ENCODE measurements at places on chromosomes 7 and 10. TPM values are rescaled to one million over a fixed set of nuclear protein-coding genes. Genes with fewer than 3 reads are reported as not detected.
A peak's percentile ranks its signal among the peaks of the same experiment; 100 is the strongest.

DNA sequence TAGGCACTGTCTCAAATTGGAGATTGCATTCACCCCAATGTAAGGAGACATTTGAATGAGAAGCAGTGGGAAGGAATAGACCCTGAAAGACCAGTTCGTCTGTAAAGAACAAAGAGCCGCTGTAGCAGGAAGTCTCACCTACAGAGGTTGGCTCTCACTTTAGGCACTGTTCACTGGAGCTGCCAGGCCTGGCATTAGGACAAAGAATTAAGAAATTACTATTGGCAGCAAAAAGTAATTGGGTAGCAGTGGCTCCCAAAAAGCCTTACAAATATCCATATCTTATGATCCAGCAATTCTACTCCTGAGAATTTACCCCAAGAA, 10.5 kb upstream of the TEX36 start:
- no peak for DNase-seq

- DNase-seq: no peak
Measured at GRCh38 chr10:99057936-99058690, 177.5 kb downstream of the HPSE2 start.

DNA sequence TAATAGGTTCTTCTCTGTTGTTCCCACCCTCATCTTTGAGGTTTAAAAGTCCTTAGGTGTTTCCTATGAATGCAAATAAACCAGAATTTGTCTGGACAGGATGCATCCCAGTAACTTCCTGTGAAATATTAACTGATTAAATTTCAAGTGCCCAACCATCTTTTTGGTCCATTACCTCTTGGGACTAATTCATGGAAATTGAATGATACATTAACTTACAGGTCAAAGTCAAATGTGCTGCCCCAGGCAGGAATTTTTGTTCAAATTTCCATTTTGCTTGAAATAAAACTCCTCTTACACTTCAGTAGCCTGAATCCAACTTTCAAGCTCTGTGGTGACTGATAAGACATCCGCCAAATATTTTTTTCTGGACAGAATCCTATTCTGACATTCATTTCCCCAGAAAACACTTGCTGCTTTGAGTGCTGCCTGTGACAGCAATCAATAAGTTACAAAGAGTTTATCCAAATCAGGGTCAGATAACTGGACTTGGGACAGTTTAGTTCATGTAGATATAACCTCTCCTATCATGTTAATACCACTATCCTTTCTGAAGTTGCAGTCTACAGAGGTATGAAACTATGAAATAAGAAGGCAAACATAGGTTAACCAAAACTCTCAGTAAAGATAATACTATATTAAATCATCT, 383.5 kb downstream of the POM121L12 start:
- DNase-seq: no peak

DNA sequence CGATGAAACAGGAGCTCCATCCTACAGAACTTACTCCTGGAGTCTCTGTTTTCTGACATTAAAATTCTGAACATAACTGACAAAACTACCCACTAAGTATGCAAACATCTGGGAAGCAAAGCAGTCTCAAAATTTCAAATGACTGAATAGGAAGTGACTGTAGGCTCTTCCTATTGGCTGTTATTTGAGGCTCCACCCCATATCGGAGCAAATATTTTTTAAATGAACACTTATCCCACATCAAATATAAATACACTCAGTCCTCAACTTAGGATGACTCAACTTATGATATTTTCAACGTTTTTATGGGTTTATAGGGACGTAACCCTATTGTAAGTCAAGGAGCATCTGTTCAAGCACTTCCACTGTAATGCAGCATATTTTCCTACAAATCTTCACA, 8.8 kb downstream of the HSPA12A start:
- DNase-seq: no peak

GRCh38 chr10:99170116-99170675, 65.5 kb downstream of the HPSE2 start:
- DNase-seq: no peak

DNA sequence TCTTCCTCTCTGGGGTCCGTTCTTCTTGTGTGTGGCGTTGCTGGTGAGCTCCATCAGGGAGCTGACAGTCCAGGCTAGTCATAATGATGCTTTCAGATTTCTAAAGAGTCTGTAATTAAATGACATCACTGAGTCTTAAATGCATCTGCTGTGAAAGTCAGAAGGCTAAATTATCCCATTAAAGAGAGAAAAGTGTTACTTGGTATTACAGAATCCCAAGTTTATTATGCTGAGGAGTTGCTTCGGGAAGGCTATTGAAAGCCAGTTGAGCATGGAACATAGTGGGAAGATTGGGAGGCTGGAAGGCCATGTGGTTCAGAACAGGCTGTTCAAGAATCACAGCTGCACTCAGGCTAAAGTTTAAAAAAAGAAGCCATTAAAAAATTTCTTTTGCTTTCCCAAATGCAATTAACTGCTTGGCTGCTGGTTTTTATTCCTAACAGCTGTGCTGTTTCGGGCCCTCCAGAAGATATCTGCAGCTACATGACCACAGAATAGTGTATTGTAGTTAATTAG, 342.6 kb upstream of the LRGUK start:
- no peak for DNase-seq

DNA sequence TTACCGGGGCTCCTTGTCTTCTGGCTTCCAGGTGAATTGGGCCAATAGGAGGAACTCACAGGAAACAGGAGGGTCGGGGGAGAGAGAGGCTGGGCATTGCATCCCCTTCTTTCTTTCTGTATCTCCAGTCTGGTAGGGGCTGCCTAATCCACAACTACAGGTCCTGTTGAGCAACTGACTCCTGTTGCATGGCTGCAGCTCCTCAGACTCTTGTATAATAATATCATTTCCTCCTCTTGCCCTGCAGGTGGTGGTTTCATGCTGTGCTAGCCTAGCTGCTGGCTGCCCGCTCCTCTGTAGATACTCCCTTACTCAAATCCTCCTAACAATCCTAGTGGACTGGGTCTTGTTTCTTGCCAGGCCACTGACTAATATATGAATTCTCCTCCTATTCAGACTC, 276.5 kb upstream of the SMIM30 start:
- no peak for DNase-seq

GRCh38 chr7:30142710-30143109, 7.9 kb downstream of the MTURN start:
- no peak for DNase-seq

- DNase-seq: no peak
Measured at GRCh38 chr10:78774999-78775711, 293.6 kb upstream of the ZMIZ1 start.

DNA sequence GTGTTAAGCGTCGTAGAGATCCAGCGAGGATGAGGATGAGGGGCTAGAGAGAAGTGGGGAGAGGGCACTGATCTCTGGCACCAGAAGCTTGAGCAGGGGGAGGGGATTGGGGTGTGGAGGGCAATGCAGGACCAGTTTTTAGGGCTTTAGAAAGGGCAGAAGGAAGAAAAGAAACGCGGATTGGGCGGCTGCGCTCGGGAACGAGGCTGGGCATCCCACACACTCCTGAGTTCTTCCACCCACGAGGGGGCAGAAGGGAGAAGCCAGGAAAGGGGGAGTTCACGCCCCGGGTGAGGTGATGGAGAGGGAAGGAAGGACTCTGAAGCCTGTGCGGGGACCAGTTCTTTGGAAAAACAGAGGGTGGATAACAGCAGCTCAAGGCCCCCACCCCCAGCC, 6.1 kb upstream of the VGF start:
- no peak for DNase-seq

DNA sequence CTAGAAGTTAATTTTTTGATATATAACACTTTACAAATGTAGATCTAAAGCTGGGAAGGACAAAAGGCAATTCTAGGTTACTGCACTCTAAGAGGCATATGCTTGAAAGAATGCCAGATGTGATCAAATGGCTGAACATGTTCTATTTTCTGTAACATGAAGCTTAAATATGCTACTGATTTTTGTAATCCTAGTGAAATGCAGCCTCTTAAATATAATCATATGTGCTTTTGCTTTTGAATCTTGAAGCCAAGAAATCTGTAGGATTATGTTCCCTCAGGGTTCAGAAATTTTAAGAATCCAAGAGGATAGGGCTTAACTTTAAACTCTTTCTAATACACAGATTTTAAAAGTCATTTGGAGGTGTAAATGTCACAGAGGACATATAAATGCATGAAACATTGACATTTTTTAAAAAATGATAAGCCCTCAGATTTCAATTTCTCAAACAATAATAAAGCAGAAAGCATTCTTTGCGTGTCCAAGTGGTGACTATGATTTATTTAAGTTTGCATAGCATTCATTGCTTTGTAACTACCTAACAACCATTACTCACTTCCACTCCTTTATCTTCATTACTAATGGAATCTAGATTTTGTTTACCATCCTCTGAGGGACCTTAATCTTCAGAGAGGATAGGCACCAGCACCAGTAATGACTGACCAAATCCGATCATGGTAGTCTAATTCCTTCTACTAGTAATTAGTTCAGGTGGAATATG, 170.4 kb downstream of the MAGI2 start:
- DNase-seq: no peak

DNA sequence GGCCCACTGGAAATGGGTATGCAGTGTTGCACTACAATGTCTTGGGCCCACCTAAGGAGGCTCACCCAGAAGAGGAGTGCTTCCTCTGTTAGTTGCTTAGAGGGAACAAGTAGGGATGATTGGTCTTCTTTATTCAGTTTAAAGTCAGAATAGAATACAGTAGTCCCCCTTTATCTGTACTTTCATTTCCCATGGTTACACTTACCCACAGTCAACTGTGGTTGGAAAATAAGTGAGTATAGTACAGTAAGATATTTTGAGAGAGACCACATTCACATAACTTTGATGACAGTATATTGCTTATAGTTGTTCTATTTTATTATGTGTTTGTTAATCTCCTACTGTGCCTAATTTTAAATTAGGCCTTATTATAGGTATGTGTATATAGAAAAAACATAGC, 151.4 kb downstream of the COL28A1 start:
- no peak for DNase-seq

DNA sequence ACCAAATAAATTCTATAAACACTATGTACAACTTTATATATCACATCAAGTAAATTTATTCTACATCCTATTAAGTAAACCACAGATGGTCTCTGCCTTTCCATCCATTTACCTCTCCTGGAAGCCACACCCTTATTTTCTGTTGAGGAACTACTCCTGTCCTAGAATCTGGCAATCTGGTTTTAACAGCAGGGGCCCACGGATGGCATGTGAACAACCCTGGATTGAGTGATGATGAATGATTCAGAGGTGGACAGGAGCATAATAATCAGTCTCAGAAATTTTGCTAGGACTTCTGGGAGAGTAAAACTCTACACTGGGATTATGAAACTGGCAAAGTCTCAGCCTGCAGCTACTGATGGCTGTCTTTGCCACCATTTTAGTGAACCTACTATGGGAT, 54.1 kb downstream of the CDK6 start:
- no peak for DNase-seq

DNA sequence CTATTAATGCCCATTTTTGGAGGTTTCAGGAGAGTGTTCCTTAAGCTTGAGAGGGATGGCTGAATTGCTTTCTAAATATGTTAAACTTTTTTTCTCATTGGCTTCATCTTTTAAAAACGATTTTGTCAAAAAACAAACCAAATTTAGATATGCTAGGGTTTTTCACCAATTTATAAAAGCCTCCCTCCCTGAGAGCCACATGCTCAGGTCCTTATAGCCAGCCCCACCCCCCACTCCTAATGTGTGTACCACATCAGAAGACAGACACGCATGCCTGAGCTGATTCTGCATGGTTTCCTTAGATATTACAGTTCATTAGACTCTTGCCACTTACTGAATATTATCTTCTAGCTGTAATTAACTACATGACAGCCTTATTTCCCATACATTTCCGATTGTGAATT, 2.0 kb downstream of the CUL1 start:
- peak; percentile 78 for DNase-seq

- no peak for DNase-seq
Measured at GRCh38 chr7:133691727-133692610, 435.2 kb upstream of the LRGUK start.

DNA sequence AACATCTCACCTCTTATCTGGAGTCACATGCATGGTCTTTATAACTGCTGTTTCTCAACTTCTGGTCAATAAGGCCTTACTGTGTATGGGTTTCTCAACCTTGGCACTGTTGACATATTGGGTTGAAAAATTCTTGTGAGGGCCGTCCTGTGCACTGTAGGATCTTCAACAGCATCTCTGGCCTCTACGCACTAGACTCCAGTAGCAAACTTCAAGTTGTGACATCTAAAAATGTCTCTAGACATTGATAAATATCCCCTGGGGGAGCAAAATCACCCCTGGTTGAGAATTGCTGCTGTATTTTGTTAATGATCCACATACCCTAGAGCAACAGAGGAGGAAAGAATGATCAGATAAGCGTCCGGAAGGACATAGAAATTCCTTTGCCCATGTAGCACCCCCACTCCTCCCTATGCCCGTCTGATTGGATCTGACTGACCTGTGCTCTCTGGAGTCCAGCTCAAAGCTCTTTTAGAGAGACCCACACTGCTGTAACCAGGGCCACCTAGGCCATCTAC, 423.5 kb upstream of the ZMIZ1 start:
- DNase-seq: no peak

- DNase-seq: no peak
Measured at GRCh38 chr10:71374481-71375233, 22.1 kb upstream of the CDH23 start.

- DNase-seq: no peak
Measured at GRCh38 chr10:77744245-77744644, 106.6 kb upstream of the KCNMA1 start.

GRCh38 chr10:123093489-123093888, 42.3 kb upstream of the HMX3 start:
- DNase-seq: no peak

- no peak for DNase-seq
Measured at GRCh38 chr7:22402250-22402649, 45.3 kb upstream of the RAPGEF5 start.

DNA sequence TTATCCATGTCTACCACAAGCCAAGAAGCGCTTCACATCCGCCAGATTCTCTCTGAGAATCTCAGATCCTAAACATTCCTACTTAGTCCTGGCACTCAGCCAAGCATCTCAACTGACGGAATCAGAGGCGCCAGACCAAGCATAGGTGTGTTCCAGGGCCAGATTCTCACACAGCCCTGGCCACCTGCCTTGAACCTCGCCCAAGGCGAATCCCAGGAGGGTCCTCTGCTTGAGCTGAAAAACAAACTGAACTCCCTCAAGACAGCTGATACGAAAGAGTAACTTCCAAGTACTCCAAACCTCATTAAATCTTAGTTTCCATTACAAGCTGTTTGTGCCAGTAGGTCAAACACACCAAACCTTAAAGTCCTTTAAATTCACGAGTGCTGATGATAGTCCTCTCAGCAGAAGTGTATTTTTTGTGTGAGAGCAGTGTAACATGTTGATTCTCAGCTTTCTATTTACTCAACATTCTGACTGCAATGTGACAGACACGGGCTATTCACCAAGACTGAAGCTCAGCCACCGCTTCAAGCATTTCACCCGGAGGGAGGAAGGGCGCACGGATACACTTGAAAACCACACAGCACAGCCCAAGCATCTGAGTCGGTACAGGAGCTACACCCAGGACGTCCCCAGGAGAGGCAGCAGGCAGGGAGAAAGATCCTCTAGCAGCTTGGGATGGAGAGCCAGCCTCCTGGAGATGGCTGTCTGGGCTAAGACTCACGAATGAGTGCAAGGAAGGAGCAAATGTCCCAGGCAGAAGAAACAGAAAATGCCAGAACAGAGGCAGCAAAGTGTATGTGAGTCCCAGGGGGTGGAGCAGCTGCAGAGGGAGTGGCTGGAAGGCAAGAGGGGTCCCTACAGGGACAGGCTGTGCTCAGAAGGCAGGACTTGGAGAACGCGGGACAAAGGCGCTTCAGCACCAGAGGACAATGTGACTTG, 6.0 kb downstream of the PARD3 start:
- no peak for DNase-seq

The LLCFC1 gene
- not detected for total RNA-seq

The CC2D2B gene
- total RNA-seq: not detected

The TAS2R3 gene
- total RNA-seq: 2.2 TPM

The LMOD2 gene
- not detected for total RNA-seq

The AASS gene
- total RNA-seq: 0.47 TPM

The GPR146 gene
- 2.5 TPM for total RNA-seq

The TMEM213 gene
- not detected for total RNA-seq
